ENCODE measurements at places on chromosomes 7 and 10. TPM values are rescaled to one million over a fixed set of nuclear protein-coding genes. Genes with fewer than 3 reads are reported as not detected.

DNA sequence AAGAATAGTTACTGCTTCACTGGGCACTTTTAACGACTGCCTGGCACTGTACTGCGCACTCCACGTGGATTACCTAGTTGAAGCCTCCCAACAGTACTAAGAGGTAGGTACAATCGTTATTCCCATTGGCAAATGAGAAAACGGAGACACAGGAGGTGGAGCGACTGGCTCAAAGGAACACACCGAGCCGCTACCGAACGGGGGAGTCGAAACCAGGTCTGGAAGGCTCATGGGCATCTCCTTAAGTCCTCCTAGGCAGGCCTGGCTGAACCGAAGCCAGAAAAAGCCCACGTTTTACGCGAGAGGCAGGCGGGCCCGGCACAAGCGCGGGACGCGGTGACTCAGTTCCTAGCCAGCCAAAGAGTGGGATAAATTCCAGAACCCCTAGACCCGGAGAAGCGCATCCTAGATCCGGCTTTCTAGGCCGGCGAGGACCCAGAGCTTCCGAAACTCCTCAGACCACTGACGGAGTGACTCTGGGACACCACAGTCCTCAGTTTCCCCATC is 472 bp downstream of the PDAP1 start:
- DNase-seq = peak; percentile 70

DNA sequence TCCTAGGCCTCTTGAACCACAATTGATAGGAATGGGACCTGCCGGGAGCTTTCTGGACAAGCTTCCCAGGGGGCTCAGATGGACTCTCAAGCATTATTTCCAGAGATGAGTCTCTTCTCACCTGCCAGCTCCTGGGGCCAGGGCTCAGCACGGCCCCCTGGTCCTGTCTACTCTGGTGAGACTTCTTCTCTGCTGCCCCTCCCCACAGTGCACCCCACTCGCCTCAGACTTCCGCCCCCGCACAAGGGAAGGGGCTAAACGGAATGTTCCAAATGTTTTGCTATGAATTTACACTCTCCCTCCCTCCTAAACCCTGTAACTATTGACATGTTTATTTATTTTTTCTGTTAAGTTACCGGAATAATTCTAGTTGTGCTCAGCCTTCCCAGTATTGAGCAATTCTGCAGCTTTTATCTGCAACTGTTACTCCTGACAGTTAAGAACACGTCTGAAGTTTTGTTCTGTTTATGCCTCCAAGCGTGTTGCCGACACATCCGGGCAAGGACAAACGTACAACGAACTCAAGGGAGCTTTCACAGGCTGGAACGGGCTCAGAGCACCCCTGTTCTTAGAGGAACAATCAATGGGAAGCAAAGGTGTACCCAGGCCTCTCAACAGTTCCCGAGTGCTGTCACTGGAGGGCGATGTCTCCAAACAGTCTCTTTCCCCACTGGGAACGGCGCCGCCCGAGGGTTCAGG is 55.2 kb downstream of the FHIP2A start:
- peak; percentile 52 for DNase-seq

- no peak for DNase-seq
These were observed 41.9 kb downstream of the RNLS start for GRCh38 chr10:88541116-88541626.

GRCh38 chr7:2993868-2994267 is 49.8 kb downstream of the CARD11 start:
- no peak for DNase-seq

- DNase-seq = peak; percentile 35
These were observed 91.9 kb upstream of the JAZF1 start for GRCh38 chr7:28272461-28272877.

DNA sequence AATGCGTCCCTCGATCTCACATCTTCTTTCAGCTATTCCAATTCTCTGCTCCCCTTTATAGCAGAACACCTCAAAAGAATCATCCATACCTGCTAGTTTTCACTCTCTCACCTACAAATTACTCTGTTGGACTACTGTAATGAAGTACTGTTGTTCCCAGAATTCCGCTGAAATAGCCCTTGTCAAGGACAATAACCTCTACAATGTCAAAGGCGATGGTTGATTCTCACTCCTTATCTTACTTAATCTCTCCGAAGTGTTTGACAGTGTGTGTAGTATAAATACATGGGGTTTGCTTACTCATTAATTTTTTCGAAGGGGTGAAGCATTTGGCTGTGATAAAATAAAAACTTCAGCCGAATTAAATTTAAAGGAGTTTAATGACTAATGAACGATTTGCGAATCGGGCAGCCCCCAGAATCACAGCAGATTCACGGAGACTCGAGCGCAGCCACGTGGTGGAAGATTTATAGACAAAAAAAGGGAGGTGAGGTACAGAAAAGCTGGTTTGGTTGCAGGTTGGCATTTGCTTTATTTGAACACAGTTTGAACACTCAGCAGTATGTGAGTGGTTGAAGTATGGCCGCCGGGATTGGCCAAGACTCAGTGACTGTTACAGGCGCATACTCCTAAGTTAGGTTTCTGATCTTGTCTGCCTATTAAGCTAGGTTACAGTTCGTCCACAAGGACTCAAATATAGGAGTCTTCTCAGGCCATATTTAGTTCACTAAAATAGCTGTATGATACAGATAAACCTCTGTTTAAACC is 29.8 kb downstream of the SYPL1 start:
- no peak for DNase-seq

- no peak for DNase-seq
These were observed 97.9 kb upstream of the KLF14 start for GRCh38 chr7:130831817-130832481.

DNA sequence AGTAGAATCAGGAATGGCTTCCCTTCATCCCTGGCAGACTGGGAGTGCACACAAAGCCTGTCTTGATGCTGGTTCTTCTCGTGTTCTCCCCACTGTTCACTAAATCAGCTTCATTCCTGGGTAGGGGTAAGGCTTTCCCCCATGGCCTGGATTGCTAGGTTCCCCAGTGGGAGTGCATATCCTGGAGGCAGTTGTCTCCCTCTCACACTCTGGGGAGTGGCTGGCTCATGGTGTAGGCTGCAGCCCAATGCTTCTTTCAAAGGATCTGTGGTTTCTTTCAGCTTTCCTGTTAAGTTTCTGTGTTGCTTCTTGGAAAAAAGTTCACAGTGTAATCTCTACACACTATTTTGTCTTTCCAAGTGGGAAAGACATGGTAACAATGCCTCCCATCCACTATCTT is 32.6 kb upstream of the ARMC3 start:
- no peak for DNase-seq

- DNase-seq = no peak
These were observed 28.5 kb downstream of the CCSER2 start for GRCh38 chr10:84356928-84357327.

GRCh38 chr10:24680647-24681524 is 42.8 kb downstream of the ARHGAP21 start:
- DNase-seq = no peak

DNA sequence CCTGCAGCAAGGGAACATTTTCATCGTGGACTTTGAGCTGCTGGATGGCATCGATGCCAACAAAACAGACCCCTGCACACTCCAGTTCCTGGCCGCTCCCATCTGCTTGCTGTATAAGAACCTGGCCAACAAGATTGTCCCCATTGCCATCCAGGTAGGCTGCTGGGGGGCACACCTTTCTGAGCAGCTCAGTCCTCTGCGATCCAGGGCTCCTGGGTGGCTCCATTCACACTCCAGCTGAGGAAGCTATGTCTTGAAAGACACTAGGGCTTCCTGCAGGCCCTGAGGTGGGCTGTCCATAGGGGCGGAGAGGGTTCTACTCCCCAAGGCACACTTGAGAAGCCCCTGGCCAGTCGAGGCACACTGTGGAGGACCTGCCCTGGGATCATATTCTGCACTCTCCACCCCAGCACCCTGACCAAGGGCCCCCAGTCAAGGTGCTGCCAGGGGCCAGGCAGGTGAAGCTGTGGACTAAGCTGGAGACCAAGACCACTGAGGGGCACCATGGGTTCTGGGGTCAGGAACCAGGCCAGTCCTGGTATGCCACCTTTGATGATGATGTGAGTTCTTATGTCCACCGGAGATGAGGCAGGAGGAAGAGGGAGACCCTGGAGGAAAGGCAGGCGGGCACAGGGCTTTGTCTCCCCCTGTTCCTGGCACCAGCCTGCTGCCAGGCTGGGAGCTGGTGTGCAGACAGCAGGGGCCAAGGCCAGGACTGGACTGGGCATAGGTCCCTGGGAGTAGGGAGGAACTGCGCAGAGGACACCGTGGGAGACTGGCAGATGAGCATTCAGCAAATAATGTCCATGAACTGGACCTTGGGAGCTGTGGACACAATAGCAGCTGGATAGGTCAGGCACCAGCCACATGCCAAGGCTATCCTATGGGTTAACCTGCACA is 54.8 kb downstream of the ALOX5 start:
- no peak for DNase-seq

DNA sequence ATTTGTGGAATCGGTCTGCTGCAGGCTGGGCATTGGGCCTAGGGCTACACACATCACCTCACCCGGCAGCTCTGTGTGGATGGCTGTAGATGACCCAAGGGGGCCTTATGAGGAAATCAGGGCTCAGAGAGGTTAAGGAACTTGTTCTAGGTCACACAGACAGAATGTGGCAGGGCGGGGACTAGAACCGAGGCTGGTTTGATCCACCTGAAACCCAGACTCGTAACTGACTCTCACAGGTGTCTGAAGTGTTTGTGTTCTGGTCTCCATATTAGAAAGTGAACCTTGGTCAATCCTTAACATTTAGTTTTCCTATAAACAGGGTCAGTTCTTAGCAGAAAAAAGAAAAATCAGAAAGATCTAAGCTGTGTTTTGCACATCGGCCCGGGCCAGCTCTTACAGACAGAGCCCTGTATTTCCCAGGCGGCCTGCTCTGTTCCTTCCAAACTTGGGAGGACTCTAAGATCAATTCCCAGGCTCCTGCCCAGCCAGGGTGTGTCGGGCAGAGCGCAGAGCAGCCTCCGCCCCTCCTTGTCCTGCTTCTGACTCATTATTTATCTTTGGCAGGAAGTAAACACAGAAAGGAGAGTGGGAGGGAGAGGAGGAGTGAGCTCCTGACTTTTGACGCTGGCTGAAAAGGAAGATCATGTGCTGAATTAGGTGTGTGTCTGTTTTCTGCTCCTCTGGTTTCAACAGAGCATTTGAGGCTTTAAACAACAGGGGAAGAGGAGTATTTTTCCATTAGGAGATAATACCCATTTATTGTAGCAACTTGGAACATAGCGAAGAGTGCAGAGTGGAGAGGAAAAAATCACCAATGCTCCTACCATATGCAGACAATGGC is 74.1 kb downstream of the TACC2 start:
- peak; percentile 85 for DNase-seq

DNA sequence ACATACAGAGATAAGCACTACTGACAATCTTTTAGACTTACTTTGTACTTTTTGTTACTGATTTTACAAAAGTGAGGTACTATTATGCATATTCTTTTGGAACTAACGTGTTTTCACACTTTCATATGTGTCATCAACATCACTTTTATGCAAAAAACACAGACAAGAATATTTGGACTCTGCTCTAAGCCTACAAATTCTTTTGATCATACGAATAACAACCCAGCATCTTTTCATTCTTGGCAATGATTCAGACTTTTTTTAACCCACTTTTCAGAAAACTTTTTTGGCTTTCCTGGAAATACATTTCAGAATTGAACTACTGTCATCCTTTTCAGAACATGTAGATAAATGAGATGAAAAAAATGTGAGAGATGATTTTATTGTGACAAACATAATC is 30.2 kb downstream of the USP6NL start:
- no peak for DNase-seq

- no peak for DNase-seq
These were observed 483.9 kb downstream of the GRM8 start for GRCh38 chr7:126768836-126769235.

- no peak for DNase-seq
These were observed 83.4 kb downstream of the AGMO start for GRCh38 chr7:15478401-15478800.

DNA sequence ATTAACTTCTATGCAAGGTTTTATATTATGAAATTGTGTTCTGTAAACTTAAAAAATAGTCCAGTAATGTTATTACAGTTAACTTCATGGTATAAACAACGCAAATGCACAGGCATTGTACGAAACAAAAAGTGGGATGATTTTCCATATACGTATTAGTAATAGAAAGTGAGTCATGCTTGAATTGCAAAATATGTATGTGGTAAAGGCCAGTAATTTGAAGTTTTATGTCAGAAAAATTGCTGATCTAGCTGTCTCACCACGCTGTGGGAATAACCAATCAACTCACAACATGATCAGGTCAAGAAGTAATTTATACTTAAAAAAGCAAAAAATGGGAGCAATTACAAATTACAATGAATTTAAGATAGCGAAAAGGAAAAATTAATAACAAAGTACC is 37.0 kb upstream of the GLI3 start:
- no peak for DNase-seq

- peak; percentile 36 for DNase-seq
These were observed 52.8 kb downstream of the ARHGAP22 start for GRCh38 chr10:48551861-48552591.

DNA sequence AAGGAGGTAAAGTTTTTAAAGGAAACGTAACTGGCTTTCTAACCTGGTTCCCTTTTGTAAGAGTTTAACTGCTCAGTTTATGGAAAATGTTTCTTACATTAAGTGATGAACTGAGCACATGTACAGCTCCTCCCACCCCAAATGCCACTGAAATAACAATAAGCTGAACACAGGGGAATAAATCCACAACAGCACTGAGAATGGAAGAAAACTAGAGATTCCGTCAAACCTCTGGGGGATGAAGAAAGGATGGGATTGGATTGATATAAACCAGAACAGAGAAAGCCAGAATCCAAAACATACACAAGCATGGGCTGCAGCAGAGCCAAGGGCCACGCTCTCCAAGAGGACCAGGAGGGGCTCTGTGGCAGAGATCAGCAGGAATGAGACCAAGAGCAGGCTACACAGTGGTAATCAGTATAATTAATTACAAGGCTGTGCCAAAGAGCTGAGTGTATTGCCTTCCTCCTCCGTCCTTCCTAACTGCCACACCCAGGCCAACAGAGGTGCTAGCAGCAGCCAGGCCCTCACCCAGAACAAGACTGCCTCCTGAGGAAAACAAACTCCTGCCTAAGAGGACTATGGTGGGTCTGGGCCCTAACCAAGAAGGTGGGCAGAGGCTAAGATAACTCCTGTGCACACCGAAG is 73.9 kb downstream of the KIAA1549 start:
- DNase-seq = no peak

DNA sequence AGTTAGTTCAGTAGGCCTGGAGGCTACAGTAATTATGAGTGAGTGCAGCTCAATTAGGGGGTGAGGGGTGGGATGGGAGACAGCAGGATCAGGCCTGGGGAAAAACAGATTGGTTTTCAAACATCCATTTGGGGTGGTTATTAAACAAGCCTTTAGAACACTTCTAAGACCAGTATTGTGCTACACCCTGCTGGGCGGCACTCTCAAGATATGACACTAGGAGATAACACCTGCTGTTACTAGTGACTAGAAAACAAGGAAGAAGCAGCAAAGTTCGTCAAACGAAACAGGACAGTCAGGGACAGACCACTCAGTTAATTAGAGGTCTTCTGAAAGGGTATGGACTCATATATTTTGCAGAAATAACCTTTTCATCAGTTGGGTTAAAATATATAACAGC is 353.6 kb downstream of the PTEN start:
- no peak for DNase-seq

GRCh38 chr7:159328096-159328495 is 183.4 kb upstream of the VIPR2 start:
- no peak for DNase-seq

Gene OPN4
- not detected for total RNA-seq

Gene JAZF1
- total RNA-seq = 19.5 TPM

Gene OIT3
- not detected for total RNA-seq

Gene OR9A2
- not detected for total RNA-seq

Gene ARHGEF5
- total RNA-seq = not detected

Gene MPP7
- 0.87 TPM for total RNA-seq

Gene AKR1C8
- total RNA-seq = not detected

Gene WDR86
- not detected for total RNA-seq

Gene ACTL6B
- not detected for total RNA-seq

Gene CYP26C1
- not detected for total RNA-seq

Gene PROSER2
- total RNA-seq = 2.9 TPM

Gene NEBL
- not detected for total RNA-seq

Data from HFFc6 (cell line).